ENCODE measurements at places on chromosomes 6 and 20.

GRCh38 chr6:143674483-143675381, 3.0 kb upstream of the PHACTR2 start:
- no peak for DNase-seq

DNA sequence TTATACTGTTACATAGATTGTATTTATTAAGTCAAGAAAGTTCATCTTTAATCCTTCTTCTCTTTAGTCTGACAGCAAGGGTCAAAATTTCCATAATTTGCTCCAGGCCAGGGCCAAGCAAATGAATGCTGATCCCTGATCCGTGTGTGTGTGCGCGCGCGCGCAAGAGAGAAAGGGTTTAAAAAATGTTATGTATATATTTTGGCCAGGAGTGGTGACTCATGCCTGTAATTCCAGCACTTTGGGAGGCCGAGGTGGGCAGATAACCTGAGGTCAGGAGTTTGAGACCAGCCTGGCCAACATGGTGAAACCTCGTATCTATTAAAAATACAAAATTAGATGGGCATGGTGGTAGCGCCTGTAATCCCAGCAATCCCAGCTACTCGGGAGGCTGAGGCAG, 61.7 kb downstream of the GTF2H5 start:
- no peak for DNase-seq

DNA sequence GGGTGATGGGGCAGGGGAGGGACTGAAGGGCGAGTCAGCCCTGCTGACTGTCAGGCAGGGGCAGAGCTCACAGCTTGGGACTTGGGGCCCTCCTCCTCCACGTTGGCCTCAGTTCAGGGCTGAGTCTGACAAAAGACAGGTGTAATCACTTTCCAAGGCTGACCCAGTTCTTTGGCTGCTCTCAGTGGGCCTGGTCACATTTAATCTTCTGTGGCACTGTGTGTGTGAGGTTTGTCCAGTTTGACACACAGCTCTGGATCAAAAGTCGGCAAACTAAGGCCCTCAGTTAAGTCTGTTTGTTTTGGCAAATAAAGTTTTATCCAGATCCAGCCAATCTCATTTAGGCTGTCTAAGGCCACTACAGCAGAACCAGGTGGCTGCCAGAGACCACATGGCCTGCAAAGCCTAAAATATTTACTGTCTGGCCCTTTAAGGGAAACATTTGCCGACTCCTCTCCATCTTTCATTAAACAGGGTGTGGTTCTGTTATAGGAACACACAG, 5.1 kb upstream of the MAP1LC3A start:
- DNase-seq, result no peak

- no peak for DNase-seq
Observed at GRCh38 chr20:50001784-50002311, 19.1 kb downstream of the SNAI1 start.

- no peak for DNase-seq
Observed at GRCh38 chr6:116492331-116493067, 18.9 kb upstream of the CALHM5 start.

DNA sequence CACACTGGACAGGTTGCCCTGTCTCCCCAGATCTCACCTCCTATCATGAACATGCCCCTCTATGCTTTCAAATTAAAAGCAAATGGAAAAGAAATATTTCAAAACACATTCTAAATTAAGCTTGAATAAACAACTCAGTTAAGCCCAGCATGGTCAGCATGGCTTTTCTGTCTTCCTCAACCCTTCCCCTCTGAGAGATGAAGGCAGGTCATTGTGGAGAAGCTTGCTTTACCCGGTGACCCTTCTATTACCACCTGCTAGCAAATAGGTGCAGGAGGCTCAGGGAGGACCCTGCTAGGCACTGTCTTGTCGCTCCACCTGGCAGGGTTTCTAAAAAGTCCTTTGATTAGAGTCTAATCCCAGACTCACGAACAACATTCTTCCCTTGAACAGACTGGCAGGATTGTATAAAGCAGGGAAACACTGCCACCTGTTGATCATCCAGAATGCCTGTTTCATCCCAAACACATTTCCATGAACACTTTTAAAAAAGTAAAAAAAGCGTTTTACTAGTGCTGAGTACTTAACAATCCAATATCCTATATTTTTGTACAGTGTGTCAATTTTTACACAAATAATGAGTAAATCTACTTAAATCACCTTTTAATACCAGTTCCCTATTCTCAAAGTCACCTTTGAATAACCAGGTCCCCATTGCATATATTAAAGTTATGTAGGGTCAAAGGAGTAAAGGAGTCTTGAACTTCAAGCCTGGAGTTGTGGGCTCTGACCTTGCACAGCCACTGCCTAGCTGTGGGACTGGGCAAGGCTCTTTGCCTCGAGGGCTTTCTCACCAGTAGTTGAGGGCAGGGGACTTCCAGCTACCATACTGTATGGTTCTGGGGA, 75.5 kb downstream of the GPR6 start:
- DNase-seq, result no peak

DNA sequence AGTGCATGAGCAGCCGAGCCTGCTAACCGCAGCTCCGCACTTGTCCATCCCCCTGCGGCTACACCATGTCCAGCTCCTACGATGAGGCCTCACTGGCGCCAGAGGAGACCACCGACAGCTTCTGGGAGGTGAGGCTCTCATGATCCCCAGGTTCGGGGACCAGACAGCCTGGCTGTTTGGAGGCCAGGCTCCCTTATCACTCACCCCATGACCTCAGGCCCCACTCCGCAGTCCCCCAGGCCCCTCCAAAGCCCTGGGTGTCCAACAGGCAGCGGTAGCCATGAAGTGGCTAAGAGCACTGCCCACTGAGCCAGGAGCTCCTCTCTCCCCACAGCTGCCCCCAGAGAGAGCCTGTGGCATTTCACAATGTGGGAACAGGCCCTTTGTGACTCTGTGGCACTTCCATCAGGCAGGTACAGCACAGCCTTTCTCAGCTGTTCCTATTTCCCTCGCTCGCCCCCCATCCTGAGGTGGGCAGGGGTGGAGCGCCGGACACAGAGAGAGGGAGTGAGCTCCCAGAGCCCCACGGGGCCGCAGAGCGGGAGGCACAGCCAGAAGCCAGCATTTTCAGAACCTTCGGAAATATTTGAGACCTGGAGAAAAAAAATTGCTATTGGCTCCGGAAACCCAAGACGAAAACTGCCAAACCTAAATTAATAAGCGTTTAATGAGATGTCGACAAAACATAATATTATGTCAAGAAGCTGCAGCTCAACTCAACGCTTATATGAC, 29.7 kb downstream of the SPDEF start:
- DNase-seq, result no peak

GRCh38 chr6:165713845-165714466, 50.9 kb upstream of the PDE10A start:
- no peak for DNase-seq

- peak; percentile 50 for DNase-seq
Observed at GRCh38 chr20:17558154-17558940, 11.5 kb upstream of the DSTN start.

DNA sequence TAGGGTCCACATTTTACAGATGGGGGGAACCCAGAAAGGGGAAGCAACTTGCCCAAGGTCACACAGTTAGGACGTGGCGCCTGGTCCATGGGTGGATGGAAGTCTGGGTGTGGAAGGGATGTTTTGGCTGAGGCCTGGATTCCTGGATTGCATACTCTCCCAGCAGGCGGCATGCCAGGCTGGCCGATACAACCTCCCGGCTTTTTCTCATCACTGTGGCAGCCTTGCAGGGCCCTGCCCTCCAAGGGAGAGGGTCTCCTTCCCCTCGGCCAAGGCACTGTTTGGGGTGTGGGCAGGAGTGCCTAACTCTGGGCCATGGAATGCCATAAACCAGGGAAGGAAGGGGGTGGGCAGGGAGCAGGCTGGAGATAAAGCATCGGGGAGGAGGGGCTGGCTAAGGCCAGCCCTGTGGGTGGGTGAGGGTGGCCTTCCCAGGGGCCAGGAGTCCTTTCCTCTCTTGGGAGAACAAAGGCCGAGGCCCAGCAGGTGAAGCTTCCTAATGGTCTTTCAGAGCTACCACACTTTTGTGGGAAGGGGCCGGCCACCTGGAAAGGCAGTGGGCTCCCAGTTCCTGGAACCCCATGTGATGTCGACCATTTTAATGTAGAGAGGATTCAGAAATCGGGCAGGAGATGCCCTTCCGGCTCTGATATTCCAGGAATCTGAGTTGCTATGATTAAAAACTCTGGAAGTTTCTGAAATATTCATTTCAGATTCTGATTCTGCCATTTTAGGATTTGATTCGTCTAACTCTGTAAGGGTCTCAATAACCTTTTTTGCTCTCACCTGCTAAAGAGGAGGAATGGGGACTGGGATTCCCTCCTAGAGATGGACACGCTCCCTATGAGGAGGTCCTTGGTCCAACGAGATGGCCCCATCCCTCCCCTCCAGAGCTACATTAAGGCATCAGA, 4.2 kb downstream of the FOXS1 start:
- no peak for DNase-seq

DNA sequence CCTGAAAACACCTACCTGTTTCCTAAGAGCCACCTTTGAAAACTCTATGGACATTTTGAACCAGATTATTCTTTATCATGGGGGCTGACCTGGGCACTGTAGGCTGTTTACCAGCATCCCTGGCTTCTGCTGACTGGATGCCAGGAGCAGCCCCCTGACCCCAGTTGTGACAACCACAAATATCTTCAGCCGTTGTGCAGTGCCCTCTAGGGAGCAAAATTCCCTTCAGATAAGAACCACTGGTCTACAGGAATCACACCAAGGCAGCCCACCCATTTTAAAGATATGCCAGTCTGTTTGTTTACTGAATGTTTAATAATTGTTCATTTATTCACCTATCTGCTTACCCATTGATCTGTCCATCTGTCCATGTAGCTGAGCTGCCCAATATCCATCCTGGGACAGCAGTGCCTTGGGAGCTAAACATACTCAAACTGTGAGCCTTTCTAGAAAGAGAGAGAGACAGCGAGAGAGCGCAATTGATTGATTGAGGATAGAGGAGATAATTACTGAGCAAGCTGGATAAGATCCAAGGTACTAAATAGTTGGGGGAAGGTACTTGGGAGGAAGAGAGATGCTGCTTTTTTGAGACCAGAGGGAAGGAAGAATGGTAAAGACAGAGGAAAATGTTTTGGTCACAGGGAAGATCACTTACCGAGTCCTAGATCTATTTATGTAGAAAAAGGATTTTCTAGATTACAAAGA, 276.8 kb downstream of the NRN1 start:
- DNase-seq, result no peak

DNA sequence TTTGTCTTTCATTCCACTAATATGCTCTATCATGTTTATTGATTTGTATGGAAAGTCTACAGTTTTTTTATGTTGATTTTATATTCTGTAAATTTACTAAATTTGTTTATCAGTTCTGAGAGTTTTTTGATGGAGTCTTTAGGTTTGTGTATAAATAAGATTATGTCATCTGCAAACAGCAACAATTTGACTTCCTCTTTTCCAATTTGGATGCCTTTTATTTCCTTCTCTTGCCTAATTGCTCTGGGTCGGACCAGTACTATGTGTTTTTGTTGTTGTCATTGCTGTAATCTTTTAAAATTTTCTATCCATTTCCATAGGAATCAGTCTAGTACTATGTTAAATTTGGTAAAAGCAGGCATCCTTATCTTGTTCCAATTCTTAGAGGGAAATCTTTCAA, 31.5 kb upstream of the POLR1H start:
- no peak for DNase-seq

- DNase-seq, result no peak
Observed at GRCh38 chr6:167907837-167908681, 81.3 kb downstream of the AFDN start.

GRCh38 chr6:140036196-140036595, 661.7 kb upstream of the CITED2 start:
- DNase-seq, result no peak

DNA sequence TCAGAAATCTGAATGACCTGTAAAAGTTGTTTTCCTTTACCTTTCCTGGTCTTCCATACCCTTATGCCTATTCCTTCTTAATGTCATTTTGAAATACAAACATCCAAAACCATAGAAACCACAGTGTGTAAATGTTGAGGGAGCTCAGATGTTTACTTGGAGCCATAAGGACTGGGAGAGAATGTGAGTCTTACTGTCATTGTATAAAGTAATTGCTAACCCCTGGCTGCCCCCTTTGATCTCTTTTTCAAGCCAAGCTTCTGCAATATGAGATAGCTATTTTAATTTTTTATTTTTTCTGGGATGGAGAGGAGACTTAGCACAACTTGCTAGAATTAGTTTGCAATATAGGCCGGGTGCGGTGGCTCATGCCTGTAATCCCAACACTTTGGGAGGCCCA, 124.4 kb upstream of the AKIRIN2 start:
- DNase-seq, result no peak

GRCh38 chr6:16840291-16840690, 79.0 kb upstream of the ATXN1 start:
- no peak for DNase-seq

DNA sequence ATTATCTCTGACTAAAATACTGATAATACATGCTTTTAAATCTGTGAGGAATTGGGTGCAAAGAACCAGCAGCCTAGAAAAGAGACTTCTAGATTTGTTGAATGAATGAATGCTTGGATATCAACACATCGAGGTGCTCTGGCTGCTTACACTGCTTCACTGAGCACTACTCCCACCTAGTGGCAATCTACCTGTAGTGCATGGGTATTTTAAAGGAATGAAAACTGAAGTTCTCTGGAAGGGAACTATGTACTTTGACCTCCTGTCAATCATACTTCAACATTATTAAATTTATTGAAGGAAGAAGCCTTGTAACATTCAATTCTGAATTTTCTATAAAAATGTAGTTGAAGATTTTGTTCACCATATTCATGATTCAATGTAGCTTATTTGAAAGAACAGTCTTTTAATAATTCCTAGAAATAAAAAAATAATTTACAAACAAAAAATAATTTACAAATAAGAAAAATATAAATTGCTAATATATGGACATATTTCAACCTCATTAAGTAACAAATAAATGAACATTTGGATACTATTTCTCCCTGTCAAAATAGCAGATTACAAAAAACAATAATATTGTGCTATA, 111.2 kb upstream of the MMS22L start:
- no peak for DNase-seq

GRCh38 chr20:1934721-1935573, 39.7 kb downstream of the SIRPA start:
- peak; percentile 86 for DNase-seq

- DNase-seq, result peak; percentile 17
Observed at GRCh38 chr6:44253307-44254101, 3.8 kb downstream of the SLC35B2 start.

- DNase-seq, result no peak
Observed at GRCh38 chr6:113457198-113457597, 399.9 kb upstream of the MARCKS start.

GRCh38 chr6:42629845-42630244, 66.0 kb downstream of the UBR2 start:
- DNase-seq, result no peak

All from GOT3 (cell line).